NCI-H1930 (cell line): ENCODE measurements at places on chromosomes 2 and 18.

DNA sequence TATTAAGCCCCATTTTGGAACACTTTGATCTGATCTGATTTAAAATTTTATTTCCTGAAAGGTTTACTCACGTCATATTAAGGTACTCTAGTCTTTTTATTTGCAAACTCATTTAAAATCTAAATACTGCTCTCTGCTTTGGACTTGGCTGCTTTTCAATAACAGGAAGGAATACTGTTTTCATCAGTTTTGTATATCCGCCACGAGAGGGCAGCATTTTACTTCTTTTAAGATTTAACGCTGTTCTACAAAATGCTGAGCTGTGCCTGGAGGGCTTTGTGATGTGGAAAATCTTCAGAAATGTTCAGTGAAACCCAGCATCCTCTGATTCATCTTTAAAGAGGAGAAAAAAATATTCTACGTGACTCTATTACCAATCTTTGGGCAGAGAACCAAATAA is 37.5 kb upstream of the SLC38A11 start:
- DNase-seq, result peak; percentile 66

DNA sequence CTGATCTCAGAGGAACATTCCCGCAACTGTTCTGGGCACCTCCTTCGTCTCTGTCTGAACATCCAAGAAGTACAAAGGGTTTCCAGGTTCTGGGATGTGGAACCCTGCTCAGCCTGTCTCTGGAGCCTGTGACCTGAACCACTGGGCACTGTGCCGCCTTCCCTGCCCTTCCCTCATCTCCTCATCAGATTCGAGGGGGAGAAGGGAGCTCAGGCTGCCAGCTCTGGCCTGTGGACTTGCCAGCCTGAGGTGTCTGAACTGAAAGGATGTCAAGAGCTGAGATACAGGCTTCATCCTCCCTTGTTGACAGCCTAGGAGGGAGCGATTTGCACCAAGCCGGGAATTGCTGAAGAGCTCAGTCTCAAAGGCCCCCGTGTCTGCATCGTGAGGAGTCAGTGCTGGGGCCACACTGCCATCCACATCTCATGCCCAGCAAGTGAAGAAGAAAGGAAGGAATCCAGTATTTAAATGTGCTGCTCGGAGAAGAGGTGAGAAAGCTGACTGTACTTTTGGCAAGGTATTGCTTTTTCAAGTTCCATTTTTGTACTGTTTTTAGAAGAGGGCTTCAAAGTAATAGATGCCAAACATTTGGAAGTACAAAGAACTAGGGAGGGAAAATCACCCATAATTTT is 12.6 kb downstream of the NEU2 start:
- no peak for DNase-seq

DNA sequence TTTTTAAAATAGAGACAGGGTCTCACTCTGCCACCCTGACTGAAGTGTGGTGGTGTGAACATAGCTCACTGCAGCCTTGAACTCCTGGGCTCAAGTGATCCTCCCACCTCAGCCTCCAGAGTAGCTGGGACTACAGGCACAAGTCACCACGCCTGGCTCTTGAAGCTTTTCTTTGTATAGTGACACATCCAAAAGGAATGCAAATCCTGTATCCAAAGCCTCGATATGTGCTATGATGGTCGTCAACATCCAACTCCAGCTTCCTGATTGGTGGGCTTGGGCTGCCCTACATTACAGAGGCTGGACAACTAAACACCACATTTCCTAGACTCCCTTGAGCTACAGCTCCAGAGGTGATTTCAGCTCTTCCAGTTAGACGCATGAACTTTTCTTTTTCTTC is 101.7 kb upstream of the PGAP1 start:
- no peak for DNase-seq

DNA sequence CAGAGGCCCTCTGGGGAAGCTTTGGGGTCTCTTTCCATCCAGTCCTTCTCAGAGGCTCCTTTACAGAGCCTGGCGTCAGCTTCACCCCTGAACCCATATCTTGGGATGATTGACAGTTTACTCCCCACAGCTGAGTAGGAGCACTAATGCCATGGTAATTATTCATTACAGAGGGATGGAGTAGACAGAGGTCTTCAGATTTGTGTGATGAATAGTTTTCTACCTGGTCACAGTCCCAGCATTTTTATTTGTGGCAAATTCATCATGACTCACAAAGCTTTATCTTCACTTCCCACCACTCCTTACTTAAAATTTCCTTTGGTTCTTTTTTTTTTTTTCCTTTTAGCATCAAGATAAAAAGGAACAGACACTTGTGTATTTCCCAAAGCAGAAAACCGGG is 104.2 kb downstream of the CCDC85A start:
- no peak for DNase-seq

DNA sequence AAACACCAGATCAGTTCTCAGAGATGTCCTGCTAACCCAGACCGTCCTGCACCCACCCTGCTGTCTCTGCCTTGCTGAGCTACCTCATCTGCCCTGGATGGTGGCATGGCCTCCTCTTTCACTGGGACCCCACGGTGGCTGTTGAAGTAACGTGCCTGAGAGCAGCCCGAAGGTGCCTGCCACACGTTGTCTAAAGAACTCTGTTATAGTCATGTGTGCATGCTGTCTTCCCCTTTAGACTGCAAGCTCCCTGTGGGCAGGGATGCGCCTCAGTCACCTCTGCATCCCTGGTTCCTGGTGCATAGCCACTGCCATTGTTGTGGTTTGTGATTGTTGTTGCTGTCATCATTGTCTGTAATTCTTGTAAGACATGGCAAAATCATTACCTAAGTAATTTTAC is 235.9 kb downstream of the EIPR1 start:
- no peak for DNase-seq

DNA sequence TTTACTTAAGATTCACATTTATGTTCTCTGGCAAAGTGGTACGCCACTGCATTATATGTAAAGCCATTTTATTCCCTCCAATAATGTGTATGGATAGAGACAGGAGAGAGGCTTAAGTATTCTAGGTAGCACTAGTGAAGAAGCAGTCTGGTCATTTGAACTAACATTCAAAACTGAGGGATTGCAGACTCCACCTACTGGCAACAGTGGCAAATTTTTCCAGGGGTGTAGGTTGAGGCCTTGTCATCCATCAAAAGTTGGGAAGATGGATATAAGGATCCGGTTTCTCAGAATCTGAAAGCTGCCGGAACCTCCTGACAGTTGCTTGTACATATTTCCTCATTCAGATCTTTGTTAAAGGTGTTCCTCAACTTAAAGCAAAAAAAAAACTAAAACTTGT is 465.5 kb upstream of the FSHR start:
- no peak for DNase-seq

DNA sequence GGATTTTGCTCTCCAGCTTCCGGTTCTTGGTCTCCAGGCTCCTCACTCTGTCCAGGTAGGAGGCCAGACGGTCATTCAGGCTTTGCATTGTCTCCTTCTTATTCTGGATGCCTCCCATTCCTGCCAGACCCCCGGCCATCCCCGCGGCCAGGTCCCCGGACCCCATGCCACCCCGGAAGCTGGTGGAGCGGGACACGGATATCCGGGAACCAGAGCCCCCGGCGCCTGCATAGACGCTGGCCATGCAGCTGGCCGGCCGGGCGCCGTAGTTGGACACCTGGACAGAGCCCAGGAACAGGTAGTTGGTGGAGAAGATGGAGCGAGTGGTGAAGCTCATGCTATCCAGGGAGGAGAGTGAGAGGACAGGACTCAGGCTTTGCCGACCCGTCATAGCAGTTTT is 23.5 kb upstream of the PPP1R1C start:
- DNase-seq, result no peak

DNA sequence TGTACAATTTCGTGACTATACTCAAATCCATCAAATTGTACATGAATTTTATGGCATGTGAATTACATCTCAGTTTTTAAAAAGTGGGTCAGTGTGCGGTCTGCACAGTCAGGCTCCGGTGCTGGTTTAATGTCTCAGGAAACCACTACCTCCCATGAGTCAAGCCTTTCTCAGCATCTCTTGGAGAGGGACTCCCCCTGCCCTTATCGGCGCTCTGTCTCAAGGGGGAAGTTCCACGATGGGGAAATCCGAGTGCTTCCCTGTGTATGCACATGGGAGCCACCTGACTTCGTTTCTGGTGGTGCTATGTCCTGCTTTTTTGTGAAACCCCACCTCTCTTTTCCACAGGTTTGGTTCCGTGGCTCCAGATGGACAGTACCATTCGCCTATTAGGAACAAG is 72.5 kb downstream of the ACOXL start:
- DNase-seq, result no peak

DNA sequence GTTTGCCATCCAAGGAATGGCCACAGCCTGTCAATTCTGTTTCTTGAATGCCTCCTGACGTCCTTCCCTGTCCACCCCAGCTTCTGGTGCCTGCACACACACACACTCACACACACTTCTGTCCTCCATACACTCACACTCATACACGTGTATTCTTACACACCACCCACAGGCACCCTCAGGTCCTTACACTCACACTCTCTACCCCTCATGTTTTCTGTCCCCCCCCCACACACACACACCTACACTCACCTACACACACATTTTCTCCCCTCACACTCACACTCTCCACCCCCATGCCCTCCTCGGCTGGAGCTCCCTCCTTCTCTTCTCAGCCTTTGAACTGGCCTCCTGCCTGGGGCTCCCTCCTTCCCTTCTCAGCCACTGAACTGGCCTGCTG is 148.0 kb upstream of the SALL3 start:
- DNase-seq, result no peak

DNA sequence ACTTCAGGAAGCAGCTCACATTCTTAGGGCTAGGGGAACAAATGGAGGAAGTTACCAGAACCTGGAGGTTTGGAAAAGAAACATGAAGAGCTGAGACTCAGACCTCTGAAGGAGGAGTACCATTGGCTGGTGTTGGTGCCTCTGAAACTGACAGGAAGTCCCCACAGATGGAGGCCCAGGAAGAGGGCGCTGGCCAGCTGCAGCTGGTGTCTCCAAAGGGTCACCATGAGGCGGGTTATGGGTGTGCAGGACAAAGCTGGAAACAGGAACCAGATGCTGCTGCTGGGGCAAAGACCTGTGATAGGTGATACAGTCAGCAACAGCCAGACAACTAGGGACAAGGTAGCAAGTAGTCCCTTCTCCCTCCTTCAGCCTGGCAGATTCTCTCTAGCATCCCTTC is 136.5 kb upstream of the SERPINE2 start:
- no peak for DNase-seq

- DNase-seq, result no peak
Observed at GRCh38 chr2:161135951-161136593, 24.2 kb upstream of the TANK start.

GRCh38 chr2:68789603-68790002 is 55.0 kb downstream of the ARHGAP25 start:
- DNase-seq, result no peak

DNA sequence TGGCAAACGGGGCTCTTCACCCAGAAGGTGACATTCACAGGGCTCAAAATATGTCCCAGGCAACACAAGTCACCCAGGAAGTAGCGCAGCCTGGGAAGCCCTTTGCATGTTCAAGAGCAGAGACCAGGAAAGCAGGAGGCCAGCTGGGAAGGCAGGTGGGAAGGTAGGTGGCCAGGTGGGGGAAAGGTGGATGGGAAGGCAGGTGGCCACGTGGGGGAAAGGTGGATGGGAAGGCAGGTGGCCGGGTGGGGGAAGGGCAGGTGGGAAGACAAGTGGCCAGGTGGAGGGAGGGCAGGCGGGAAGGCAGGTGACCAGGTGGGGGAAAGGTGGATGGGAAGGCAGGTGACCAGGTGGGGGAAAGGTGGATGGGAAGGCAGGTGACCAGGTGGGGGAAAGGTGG is 102.7 kb downstream of the ZNF516 start:
- DNase-seq, result no peak

DNA sequence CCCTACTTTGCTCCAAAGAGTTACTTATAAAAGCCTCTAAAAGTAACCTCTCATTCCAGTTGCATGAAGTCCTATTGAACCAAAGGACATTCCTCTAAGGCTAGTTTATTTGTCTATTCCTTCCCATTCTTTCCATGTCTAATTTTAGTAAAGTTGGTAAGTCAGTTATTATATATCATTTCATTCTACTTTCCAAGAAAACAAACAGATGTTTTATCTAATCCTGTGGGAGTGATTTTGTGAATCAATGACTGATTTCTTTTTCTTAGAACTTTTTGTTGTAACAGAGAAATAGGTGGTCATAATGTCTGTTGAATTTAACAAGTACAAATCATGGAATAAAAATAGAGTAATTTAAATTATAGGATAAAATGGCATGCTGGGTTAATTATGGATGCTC is 286.3 kb downstream of the FSIP2 start:
- DNase-seq, result no peak

DNA sequence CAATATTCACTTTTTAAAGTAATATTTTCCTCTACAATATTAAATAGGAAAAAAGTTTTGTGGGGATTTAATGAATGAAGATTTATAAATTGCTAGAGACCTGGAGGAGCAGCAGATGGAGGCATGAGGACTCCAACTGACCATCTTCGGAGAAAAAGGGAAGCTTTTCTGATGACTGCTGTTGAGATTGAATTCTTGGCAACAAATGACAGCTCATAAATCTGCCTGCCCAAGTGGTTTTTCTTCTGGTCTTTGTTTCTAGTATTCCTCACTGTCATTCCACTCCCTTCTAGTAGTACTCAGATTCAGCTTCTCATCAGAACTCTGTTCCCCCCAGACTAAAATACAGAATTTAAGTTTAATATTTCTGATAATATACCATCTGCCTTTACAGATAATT is 157.0 kb downstream of the EML6 start:
- DNase-seq, result no peak

DNA sequence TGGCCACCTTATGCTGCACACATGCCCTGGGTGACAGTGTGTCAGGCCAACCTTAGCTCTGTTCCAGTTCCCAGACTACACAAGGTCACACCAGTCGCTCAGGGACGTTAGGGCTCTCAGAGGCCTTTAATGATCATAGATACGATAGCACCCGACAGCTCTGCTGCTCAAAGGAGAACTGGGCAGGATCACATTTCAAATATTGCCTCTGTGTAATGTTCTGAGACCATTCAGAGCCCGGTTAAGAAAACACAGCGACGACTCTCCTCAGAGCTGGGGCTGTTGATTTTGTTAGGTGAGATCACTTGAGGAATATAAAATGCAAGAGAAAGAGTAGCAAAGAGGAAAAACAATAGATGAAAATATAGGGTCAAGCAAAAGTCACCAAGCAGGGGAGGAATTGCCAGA is 166.6 kb upstream of the TANK start:
- no peak for DNase-seq

- no peak for DNase-seq
Observed at GRCh38 chr2:174341293-174341994, 6.7 kb downstream of the SP9 start.

DNA sequence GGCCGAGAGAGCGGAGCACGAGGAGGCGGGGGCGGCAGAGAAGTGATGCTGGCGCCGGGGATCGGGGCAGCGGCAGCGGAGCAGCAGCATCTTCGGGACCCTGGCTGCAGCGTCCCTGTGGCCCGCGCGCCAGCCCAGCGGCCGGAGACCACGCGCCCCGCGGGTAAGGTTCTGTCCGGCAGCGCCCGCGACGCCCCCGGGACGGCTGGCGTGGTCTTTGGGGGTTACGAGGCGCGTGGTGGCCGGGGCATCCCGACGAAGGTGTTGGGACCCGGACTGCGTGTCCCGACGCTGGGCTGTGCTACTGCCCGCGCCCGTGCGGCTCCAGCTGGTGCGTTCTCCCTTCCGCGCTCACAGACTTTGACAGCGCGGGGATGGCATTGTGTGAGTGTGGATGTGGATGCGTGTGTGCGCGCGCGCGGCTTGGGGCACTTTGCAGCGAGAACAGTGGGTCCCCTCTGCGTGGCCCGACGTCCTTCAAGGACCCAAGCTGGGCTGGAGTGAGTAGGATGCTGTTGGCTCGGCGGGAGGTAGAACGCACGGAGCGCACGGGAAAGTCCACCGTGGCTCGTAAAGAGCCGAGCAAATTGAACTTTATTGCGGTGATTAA is 405.0 kb downstream of the XIRP2 start:
- DNase-seq, result no peak
